ENCODE measurements at places on chromosomes 4 and X.

- no peak for DNase-seq
These were observed 212.9 kb downstream of the TEX13C start for GRCh38 chrX:125532411-125533089.

GRCh38 chr4:28481565-28481964 is 1620.9 kb downstream of the STIM2 start:
- DNase-seq, result no peak

- no peak for DNase-seq
These were observed 147.5 kb downstream of the FBXO8 start for GRCh38 chr4:174135936-174136406.

DNA sequence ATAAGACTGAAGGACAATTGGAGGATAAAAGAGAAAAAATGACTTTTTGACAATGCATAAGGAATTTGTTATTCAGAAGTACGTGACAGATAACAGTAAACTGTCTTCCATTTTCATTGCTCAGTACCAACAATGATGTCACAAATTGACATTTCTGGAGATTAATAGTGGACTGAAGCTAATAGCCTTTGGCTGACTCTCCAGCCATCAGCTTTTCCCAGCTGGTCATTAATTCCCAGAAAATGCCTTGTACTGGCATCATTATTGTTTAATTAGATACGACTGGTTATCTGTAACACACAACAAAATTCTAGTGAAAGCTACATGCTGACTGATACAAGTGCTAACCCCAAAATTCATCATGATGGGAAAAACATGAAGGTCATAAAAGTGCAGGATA is 147.9 kb upstream of the FGF13 start:
- no peak for DNase-seq

GRCh38 chr4:164207460-164207859 is 546.5 kb upstream of the SMIM31 start:
- no peak for DNase-seq

GRCh38 chr4:174388461-174389145 is 104.9 kb downstream of the CEP44 start:
- no peak for DNase-seq

- no peak for DNase-seq
These were observed 803.9 kb downstream of the C4orf33 start for GRCh38 chr4:129899849-129900248.

- no peak for DNase-seq
These were observed 262.2 kb downstream of the ARHGAP10 start for GRCh38 chr4:147994076-147994475.

Data from non-pigmented ciliary epithelial cell (primary cell).